Ammon's horn (tissue), 1 donor: ENCODE measurements at places on chromosomes 2 and 18.

DNA sequence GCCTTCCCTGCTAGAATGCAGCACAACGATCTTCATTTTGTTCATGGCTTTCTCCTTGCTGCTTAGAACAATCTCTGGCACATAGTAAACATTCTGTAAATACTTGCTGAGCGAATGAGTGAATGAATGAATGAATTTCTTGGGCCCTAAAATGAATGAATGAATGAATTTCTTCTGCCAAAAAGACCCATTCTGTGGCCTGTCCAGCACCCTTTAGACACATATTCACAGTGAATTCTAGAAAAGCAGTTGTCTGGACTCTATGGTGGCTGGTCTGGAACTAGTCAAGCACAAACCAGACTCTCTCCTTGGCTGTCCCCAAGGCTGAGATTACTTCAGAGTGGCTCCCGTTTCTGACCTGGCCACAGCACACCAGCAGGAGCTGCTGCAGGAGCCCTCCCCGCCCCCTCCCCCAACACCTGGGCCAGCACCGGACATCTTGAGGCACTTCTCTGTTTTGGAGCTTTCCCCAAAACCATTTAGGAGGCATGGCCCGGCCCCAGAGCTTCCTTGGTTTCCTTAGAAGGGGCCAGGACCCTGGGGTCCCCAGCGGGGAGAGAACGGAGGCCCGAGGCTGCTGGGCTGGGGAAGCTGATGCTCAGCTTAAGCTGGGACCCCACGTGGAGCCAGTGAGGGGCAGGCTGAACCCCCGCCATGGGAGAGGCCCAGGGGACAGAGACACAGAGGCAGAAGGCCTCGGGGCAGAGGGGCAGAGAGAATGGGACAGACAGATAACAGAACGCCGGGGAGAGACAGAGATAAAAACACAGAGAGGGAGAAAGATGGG, 159.0 kb downstream of the ZFP36L2 start:
- no peak for DNase-seq

GRCh38 chr2:29420999-29421782, 306.0 kb downstream of the CLIP4 start:
- no peak for DNase-seq

- no peak for DNase-seq
These were observed 118.2 kb downstream of the SPTBN1 start for GRCh38 chr2:54574107-54574859.

- DNase-seq = peak; percentile 70
These were observed 58.3 kb downstream of the FBXO36 start for GRCh38 chr2:229980431-229981184.

- no peak for DNase-seq
These were observed 71.7 kb upstream of the SIX3 start for GRCh38 chr2:44869761-44870160.

- no peak for DNase-seq
These were observed 89.0 kb downstream of the SEMA4F start for GRCh38 chr2:74743039-74743438.

- DNase-seq = peak; percentile 16
These were observed 88.8 kb downstream of the CD8B2 start for GRCh38 chr2:106575955-106576354.

GRCh38 chr2:46010925-46011490, 286.2 kb upstream of the EPAS1 start:
- DNase-seq = peak; percentile 48

DNA sequence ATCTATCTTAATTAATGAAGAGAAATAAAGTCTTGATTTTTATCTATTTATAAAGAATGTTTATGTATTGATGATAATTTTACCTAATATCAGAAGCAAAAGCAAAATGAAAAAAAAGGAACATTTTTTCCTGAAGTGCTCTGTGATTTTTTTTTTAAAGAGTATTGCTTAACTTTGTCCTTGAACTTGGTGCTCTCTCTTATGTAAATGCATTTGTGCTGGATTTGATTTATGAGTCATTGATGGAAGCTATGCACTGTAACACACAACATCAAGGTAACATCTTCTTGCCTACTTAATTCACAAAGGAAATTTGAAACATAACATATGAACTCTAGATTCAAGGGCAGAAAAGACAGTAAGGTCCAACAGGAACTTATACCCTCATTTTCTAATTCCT, 312.9 kb upstream of the CDH19 start:
- no peak for DNase-seq

GRCh38 chr2:48711343-48711742, 44.2 kb downstream of the LHCGR start:
- DNase-seq = no peak

GRCh38 chr2:129233751-129234406, 745.6 kb upstream of the RAB6C start:
- DNase-seq = peak; percentile 60

DNA sequence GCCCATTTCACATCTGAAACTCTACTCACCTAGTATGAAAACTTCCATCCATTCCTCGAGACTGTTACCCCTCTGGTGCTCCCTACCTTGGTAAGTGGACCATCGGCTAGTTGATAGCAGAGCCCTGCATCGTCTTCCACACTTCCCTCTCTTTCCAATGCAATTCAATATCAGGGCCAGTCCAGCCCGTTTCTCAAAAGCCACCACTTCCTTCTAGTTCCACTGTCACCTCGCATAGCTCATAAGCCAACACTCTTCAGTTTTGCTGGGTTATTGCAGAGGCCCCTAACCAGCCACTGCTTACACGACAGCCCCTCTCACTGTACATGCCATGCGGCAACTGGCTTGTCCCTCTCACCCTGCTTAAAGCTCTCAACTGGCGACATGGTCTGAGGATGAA, 10.2 kb upstream of the ZNF407 start:
- no peak for DNase-seq

DNA sequence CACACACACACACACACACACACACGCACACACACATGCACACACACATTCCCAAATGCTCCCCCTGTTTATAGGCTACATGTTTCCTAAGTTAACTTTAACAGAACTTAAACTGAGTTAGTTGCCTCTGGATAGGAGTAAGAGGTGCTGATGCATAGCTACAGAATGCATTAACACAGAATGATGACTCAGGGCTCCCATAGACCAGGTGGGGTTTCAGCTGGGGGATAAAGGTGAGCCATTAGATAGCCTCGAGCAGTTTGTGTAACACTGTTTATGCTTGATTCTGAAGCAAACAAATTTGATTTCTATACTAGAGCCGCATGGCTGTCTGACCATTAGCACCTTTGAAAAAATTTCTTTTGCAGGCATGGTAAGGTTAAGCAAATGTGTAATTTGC, 741.0 kb downstream of the PLCL1 start:
- no peak for DNase-seq
